H7 (cell line): ENCODE measurements at places on chromosomes 1 and 21. TPM values are rescaled to one million over a fixed set of nuclear protein-coding genes. Genes with fewer than 3 reads are reported as not detected.

- no peak for DNase-seq
Measured at GRCh38 chr1:200406161-200406797, 3.6 kb downstream of the ZNF281 start.

DNA sequence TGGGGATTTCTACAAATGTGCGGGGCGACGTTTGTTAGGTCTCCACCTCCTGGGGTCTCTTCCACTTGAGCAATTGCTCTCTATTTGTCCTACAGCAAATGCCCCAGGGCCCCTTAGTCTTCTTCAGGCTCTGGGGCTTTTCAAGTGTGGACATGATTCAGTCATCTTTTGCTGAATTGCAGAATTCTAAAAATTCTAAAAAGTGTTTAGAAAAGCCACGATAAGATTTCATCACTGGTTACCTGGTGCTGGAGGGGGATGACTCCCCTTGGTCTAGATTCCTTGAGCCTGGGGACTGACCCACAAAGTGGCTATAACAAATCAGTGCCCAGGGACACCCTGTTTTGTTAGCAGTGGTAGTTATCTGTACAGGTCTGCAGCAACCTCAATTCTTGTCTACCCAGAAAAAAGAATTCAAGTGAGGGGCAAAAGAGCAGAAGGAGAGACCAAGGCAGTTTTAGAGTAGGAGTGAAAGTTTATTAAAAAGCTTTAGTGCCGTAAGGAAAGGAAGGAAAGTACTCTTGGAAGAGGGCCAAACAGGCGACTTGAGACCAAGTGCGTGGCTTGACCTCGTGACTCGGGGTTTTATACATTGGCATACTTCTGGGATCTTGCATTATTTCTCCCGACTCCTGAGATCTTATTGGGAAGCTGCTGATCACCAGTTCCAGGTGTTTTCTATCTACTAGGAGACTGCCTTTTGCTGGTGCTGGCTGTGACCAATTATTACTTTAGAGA is 25.2 kb downstream of the PROK1 start:
- DNase-seq, result no peak

DNA sequence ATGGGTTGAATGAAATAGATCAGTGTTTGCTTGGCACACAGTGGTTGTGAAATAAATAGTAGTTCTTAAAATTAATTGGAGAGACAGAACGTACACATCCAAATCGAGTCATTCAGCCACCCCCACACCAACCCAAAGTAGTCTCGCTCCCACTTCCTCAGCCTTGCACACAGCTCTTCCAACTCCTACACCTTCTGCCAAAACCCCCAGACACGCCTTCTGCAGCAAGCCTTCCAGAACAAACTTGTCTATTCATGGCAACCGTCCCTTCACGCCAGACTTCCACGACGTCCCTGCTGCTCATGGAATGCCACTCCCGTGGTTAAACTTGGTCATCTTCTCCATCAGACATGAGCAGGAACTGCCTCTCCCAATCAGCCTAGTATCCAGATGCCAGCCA is 37.5 kb upstream of the RD3 start:
- no peak for DNase-seq

DNA sequence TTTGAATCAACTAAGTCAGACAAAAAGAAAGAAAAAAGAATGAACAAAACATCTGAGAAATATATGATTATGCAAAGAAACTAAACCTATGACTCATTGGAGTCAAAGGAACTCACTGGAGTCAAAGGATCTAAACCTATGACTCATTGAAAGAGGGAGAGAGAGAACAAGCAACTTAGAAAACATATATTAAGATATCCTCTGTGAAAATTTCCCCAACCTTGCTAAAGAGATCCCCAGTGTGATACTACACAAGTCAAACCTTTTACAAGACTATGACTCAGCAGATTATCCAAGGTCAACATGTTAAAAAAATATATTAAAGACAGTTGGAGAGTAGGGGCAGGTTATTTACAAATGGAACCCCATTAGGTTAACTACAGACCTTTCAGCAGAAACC is 1538.3 kb downstream of the NCAM2 start:
- DNase-seq, result no peak

DNA sequence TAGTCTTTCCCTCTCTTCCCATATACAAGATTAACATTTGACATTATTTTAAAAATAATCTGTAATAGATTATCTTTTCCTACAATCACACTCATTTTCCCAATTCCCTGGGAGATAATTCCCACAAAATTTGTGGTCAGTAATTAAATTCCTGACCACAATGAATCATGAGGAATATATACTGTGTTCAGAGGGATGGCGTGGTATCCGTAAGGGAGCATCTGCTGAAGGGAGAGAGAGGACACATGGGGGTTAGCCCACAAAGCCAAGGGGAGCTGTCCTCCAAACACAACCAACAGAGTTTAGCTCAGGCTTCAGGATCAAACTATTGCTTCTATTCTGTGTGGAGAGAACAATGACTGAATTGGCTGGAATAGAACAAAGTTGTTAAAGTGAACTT is 57.1 kb upstream of the PPP2R5A start:
- no peak for DNase-seq

DNA sequence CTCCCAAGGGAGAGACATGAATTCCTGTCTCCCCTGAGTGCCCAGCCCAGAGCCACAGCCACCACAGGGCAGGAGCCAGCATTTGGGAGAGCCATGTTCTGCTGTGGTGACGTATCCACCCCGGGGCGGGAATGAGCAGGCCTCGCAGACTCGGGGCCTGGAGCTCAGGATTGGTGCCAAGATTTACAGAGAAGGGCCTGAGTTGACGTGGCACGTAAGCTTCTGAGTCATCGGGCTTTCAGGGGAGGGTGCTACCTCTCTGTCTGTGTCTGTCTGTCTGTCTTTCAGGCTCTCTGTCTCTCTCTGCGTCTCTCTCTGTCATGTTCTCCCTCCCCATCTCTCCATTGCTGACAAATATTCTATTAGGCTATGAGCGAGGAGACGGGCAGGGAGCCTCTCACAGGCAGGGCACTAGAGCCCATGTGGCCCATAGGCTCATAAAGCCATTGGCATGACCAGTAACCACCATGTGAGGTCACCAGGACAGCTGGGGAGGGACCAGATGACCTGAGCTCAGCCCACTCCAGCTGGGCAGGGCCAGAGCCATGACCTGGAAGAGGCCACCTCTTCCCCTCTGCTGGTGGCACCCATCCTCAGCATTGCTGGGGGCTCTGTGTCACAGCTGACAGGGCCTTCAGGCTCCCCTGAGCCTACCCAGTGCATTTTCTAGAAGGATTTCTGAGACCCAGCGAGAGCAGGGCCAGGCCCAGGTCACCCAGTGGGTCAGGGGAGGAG is 300.0 kb upstream of the VAMP3 start:
- DNase-seq, result no peak

- no peak for DNase-seq
Measured at GRCh38 chr1:12709696-12710095, 6.2 kb upstream of the AADACL3 start.

DNA sequence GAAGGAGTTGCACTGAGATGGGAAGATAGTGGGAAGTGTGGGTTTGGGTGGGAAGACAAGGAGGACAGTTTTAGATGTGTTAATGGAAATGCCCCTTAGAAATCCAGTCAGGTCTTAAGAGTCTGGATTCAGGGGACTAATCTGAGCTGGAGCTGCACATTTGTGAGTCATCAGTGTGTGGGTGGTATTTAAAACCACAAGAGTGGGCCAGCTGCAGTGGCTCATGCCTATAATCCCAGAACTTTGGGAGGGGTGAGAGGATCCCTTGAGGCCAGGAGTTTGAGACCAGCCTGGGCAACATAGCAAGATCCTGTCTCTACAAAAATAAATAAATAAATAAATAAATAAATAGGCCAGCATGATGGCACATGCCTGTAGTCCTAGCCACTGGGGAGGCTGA is 40.9 kb upstream of the SLC6A9 start:
- no peak for DNase-seq

GRCh38 chr21:25898671-25899070 is 163.9 kb downstream of the GABPA start:
- DNase-seq, result no peak

DNA sequence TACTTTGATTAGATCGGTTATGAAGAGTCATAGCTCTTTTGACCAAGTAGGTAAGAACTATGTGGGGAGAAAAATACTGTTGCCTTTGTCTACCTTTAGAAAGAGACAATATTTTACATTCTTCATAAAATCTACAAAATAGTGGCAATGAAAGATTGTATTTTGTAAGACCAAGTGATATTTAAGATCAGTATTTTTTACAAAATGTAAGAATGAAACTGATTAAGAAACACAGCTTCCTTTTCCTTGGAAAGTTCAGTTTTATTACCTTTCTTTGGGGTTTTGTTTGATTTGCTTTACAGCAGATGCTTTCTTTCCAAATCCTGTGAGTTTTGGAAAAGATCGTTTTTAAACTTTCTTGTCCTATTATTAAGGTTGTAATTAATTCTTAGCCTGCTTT is 69.8 kb downstream of the SLC35A3 start:
- DNase-seq, result no peak

- no peak for DNase-seq
Measured at GRCh38 chr1:47823040-47823808, 174.0 kb downstream of the TRABD2B start.

GRCh38 chr1:181356505-181357340 is 126.6 kb upstream of the CACNA1E start:
- no peak for DNase-seq

DNA sequence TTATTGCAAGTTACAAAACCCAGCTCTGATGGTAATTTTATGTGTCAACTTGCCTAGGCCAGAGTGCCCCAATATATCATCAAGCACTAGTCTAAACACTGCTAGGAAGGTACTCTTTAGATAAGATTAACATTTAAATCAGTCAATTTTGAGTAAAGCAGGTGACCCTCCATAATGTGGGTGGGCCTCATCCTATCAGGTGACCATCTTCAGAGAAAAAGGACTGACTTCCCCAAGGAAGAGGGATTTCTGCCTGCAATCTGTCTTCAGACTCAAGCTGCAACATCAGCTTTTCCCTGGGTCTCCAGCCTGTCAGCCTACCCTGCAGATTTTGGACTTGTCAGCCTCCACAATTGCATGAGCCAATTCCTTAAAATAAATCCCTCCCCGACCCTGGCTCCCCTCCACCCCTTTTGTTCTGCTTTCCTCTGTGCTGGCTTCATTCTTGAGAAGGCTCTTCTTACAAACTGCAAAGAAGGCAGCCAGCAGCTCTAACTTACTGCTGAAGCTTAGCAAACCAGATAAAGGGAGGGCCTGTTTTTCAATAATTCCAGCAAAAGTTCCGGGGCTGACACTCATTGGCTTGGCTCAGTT is 56.4 kb upstream of the RUNX3 start:
- DNase-seq, result no peak

GRCh38 chr1:89686520-89686919 is 53.6 kb downstream of the LRRC8C start:
- no peak for DNase-seq

GRCh38 chr1:39142401-39143060 is 62.0 kb upstream of the MACF1 start:
- DNase-seq, result no peak

DNA sequence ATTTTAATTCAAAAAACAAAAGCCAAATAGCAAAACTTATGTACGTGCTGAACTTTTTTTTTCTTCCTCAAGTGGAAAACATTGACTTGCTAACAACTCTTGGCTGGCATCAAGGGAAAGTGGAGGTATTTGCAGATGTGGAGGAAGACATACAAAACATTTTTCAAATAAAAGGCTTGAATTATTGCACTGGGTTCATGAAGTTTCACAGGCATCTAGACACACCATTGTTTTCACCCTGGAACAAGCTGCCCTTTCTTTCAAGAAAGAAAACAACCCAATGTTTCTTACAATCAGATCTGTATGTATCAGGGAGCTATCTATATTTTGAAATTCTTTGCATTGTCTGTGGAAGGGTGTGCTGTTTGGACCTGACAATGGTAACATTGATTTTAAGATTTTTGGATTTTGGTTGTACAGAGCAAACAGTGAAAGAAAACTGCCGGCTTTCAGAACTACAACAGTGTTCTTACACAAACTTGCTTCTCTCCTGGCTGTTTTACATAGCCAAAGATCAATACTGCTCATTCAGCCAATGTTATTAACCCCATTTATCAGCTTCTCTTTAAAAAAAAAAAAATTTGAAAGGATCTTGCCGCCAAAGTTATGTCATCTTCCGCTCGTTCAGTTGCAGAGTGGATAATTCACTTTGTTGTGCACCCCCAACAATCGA is 187.7 kb upstream of the FOXD3 start:
- no peak for DNase-seq

DNA sequence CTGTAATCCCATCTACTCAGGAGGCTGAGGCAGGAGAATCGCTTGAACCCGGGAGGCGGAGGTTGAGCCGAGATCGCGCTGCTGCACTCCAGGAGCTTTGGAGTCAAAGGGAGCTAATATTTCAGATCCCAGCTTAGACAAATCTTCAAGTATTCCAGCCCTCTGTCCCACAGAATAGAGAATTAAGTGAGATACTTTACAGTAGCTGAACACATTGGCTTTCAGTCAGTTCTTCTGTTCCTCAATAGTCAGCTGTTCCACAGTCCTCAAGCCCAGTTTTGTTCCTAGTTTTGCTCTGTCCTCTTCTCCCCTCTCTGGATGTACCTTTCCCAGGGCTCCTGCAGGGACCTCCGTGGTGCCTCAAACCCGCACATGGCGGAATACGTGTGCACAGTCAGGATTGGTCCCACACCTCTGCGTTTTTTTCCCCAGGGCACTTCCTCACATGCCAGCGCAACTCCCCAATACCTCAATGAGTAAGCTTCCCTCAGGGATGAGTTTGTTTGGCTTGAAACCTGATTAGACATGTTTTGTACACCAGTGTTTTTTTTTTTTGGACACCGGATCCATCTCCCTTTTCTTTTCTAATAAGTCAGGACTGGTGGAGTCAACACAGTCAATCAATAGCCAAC is 1.2 kb downstream of the MFN2 start:
- no peak for DNase-seq

DNA sequence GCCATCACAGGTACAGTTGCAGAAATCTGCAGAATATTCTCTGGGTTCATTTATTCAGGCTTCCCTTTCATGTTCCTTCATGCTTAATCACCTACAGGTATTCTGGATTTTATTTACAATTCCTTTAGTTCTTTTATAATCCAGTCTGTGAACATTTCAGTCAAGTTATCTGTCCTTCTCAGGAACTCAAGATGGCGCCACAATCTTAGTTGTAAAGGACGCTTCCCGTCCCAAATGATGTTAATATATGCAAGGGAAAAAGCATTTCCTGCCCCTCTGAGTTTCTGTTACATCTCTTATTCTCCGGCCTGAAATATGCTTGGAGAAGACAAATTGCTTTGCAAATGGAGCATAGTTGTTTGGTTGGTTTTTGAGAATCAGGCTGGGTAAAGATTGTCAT is 19.3 kb downstream of the F3 start:
- DNase-seq, result no peak

KRTAP22-1 gene
- total RNA-seq, result not detected in 2 replicates

MMEL1 gene
- total RNA-seq, result 1.3 and 3.0 TPM in 2 replicates

RCSD1 gene
- 0.31 and 0.37 TPM in 2 replicates for total RNA-seq

LEFTY1 gene
- total RNA-seq, result 2,746 and 3,860 TPM in 2 replicates

TEKT2 gene
- 1.0 and 1.2 TPM in 2 replicates for total RNA-seq
